ENCODE measurements at places on chromosomes 7 and 10.

- no peak for DNase-seq
Observed at GRCh38 chr10:83555264-83555663, 584.0 kb upstream of the GHITM start.

DNA sequence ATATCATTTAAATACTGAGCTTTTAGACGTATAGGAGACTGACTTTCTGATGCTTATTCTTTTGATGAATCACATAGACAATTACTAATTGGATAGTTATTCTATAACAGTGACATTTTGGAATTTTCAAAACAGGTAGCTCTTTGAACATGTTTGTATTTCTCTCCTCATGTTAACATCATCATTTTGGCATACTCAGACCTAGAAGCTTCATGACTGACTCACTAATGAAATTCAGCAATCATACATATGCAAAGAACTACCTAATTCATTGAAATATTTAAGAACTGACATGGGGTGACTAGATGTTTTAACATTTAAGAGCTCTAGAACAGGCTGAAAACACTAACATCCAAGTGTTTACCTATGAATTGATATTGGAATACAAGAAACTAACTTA lies 192.3 kb downstream of the VTI1A start:
- DNase-seq, result no peak

GRCh38 chr7:116162254-116162653 lies 48.1 kb upstream of the TES start:
- DNase-seq, result no peak

DNA sequence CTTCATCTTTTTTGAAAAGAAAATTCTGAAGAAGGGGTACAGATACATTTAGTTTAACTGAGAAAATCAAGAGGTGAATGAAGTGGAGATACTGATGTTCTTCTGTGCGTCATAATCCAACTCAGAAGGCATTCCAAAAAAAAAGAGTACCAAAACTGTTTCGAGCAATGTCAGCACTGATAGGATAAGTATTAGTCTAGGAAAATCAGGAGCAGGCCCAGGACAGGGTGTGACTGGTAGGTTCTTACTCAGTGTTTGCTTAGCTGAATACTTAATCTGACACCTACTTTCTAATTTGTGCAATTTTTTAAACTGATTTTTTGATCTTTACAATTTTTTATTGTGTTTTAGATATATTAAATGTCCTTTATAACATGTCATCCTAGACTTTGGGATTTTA lies 4.3 kb downstream of the BZW2 start:
- no peak for DNase-seq

- no peak for DNase-seq
Observed at GRCh38 chr7:132059141-132059540, 502.7 kb upstream of the PODXL start.

DNA sequence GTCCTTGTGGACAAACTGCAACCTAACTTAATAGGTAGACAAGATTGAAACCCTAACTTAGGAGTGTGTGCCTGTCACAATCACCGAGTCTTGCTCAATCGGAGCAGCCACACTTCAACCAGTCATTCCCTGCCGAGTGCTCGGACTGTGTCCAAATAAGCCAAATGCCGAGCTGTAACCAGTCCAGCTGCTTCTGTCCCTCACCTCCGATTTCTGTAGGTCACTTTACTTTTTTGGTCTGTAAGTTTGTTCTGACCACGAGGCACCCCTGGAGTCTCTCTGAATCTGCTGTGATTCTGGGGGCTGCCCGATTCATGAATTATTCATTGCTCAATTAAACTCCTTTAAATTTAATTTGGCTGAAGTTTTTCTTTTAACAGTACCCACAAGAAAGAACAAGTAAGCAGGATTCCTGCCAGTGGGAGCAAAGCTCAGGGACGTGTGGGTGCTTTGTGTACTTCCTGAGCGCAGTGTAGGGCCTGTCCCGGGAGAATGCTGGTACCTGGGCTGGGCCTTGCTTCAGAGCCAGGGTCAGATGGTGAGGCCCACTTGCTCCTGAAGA lies 140.1 kb downstream of the ACTR3B start:
- no peak for DNase-seq

DNA sequence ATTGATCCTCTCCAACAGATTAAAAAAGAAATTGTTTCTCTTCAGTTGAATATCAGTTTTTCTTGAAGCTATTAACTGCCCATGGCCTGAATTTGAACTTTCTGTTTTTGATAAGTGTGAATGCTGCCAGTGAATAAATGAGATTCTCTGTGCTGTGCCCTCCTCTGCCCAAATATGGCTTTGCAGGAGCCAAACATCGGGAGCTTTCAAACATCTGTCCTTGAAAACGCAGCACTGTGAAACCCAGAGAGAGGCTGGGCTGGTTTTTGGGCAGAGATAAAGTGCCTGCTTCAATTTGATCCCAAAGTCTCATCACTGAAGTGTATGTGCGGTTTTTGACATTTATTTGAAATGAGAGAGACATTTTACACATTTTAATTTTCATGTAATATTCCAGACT lies 268.3 kb upstream of the SHH start:
- no peak for DNase-seq

GRCh38 chr7:93055543-93056107 lies 62.2 kb downstream of the SAMD9 start:
- no peak for DNase-seq

DNA sequence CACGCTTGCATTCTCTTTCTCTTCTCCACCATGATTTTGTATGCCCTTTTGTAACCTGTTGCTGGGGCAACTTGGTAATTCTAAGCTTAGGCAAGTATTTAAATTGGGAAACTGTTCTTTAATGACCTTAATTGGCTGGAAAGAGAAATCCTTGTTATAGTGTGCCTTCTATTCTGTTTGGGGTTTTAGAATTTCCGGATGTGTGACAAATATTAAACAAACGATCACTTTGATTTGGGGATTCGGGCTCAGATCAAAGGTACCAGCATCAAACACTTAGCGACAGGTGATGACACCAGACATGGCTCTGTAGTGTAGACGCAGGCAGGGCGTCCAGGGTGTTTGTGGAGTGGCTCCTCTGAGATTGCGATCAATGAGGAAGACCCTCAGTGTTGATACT lies 55.0 kb downstream of the RAB11FIP2 start:
- DNase-seq, result no peak

DNA sequence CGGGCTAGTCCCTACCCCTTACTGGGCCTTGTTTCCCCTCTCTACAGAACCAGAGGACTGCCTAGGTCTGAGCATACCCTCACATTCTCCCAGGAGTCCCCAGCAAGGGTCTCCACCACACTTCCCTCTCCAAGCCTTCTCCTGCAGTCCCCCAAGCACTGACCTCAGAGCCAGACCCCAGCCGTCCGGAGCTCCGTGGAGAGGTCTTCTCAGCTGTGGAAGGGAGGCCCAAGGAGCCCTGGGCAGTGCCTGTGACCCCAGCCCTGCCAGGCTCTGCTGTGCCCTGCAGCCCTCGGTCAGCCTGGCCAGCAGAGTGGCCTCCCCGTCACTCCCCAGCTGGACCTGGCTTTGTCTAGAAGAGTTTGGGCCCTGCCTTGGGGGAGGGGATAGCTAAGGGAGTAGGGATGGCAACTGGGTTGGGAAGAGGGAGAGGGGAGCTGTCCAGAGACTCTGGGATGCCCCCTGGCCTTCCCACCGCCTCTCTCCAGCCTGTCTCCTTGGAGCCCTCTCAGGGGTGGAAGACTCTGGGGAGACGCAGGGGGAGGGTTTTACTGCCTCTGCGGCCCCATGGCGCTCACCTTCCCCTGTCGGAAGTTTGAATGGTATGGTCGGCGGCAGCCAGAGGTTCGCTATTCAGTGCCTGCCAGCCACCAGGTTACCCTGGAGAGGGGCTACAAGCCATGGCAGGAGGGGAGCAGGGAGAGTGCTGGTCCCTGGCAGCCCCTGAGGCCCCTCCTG lies at the start of gene C10orf105:
Gene C10orf105, minus strand, starts transcription at position 315 of the 738 bp plus-strand sequence. CDS start 3,441 bp downstream, outside the sequence.
- DNase-seq, result no peak

GRCh38 chr7:5758753-5759335 lies 22.6 kb downstream of the RNF216 start:
- DNase-seq, result no peak

- DNase-seq, result no peak
Observed at GRCh38 chr10:120746001-120746777, 105.0 kb upstream of the WDR11 start.

DNA sequence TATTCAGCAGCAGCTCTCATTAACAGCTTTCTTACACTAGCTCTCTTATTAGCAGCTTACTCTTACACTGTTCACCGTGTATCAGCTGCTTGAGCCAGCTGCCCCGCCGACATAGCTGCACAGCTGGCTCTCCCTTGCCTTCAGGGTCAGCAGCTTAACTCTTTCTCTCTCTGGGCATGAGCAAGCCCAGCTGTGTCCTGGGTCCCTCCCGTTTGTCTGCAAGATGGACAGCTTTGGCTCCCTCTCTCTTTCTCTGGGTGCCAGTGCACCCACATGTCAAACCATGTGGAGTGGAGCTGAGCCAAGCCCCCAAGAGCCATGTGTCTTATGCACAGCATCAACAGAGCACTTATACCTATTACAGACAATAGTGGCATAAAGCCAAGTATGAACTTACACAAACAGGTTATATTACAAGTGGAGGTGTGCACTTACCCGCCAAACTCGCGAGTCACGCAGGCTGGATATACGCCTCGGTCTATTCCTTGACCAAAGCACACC lies 35.7 kb upstream of the MTPAP start:
- DNase-seq, result no peak

DNA sequence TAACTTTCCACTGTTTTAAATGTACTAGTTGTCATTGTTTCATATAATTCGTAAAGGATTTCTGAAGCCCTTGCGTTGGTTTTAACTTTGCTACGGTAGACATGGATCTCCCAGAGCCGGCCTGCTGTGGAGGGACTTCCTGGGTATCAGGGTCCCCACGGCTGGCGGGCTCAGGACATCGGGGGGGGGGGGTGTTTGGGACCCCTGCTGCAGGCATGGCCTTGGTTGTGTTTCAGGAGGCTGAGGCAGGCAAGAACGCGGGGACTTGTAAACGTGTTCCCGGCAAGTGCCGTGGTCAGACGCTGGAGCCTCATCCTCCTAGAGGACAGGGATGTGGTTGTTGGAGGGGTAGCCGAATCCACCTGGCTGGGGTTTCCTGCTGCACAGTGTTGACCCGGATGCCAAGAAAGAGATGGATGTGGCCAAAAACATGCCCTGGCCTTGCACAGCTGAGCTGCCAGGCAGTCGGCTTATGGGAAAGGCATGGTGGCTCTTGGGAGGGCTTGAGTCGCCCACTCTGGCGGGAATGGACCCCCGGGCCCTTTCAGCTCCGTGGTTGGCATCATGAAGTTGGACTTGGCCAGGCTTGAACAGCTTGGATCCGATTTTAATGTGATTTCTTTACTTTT lies 21.4 kb upstream of the CHST12 start:
- DNase-seq, result no peak

DNA sequence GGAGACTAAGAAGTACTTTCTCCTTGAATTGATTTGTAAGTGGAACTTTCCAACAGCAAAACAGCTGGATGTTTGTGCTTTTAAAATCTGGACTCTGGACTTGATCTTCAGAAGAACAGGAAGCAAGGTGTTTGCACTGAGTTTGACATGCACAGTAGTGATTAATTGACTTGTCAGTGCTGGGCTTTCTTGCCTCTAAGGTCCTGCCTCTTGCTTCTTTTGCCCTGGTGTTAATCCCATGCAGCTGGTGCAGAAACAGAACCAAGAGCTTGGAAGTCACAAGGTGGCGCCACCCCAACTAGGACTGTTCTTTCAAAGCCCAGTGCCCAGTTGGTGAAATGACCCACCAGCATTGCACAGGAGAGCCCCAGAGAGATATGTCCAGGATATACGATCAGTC lies 66.8 kb upstream of the SEPHS1 start:
- no peak for DNase-seq

DNA sequence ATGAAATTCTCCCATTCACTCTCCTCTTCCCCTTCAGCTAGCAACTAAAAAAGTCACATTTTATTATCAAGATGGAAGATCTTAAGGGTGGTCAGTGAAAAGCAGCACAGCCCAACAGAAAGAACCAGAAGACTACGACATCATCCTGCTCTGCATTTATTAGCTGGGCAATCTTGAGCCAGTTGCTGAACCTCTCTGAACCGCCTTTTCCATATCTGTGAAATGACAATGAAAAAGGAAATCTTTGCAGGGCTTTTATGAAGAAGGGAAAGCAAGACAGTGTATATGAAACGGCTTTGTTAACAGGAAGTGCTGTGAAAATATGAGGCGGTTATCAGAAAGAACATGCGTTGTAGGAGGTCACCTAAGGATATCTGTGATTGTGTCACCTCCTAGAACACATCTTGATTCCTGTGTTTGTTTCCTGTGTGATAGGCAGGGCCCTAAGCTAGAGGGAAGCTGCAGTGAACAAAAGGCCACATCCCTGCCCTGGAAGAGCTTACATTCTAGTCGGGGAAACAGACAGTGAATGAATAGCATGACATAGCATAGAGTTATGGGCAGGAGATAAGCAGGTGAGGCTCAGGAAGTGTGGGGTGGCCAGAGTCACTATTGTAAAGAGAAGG lies 36.0 kb upstream of the KCNMA1 start:
- no peak for DNase-seq

GRCh38 chr7:157543791-157544190 lies 207.0 kb downstream of the DNAJB6 start:
- peak; percentile 1 for DNase-seq
